ENCODE measurements at places on chromosomes 12 and 14.
A peak's percentile ranks its signal among the peaks of the same experiment; 100 is the strongest.

- DNase-seq = no peak
Observed at GRCh38 chr12:61213646-61214045, 1046.6 kb upstream of the USP15 start.

DNA sequence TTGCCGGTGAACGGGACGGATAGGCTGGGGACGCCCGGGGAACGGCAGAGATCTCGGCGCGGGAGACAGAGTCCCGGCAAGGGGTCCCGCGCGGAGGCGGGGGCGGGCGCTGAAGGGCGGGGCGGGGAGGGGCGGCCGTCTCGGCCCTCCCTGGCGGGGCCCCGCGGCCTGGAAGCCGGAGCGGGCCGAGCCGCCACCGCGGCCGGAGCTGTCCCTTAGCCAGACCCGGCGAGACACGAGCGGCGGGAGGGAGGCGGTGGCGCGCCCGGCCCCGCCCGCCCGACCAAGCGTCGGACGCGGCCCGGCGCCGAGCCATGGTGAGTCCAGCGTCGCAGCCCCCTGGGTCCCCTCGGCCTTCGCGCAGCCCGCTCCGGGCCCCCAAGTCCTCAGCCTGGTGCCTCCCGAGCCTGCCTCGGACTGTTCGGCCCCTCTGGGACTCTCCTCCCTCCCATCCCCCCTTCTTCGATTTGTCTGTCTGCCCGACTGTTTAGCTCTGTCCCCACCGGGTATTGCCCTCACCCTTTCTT, at the start of gene ARHGEF40:
TSS of gene ARHGEF40 (plus strand) at position 222 of the 527 bp plus-strand sequence. CDS start at position 315, 93 bp downstream.
- peak; percentile 49 for DNase-seq

DNA sequence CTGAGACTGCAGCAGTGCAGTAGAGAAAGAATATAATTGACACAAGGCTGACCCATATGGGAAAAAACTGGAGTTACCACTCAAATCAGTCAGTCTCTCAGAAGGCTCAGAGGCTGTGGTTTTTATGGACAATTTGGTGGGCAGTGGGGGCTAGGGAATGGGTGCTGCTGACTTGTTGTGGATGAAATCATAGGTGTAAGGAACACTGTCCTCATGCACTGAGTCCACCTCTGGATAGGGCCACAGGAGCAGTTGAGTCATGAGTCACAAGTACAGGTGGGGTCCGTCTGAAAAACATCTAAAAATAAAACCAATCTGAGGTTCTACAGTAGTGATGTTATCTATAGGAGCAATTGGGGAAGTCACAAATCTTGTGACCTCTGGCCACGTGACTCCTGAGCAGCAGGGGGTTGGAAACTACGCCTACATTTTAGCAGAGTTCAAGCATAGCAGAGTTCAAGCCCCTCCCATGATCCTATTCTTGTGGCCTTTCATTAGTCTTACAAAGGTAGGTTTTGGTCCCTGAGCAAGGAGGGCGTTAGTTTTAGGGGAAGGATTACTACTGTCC, 18.1 kb upstream of the SGPP1 start:
- no peak for DNase-seq

DNA sequence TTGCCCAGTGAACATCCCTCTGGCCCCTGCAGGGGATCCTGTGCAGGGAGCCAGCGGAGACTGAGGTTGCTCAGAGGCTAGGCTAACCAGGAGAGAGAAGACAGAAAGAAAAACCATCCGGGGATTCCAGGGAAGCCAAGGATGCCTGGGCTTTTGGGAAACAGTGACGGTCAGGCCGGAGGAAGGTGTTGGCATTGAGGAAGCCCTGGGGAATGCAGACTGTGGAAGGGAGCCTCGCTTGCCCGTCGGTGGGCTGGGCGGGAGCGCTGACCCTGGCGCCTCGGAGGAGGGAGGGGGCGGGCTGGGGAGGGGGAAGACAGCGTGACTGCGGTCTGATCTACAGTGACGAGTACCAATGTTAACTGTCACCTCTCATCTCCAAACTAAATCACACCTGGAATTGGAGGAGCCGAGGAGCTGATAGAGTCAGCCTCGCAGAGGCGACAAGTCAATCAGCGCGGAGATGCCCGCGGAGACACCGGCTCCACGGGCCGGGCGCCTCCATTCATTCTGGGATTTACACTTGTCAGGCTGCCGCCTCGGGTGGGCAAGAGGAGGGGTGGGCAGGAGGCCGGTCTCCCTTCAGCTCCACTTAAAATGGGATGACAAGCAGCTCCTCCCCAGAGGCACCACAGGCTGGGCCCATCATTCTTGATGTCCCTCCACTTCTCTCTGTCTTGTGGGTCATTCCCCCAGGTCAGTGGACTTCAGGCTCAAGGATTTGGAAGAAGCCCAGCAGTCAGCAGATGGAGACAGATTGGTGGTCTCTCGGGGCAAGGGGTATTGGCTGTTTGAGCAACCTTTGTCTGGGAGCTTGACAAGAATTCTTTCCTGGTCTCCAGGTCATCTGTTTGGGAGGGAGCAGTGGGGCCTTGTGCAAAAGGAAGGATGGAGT, 20.4 kb upstream of the GPATCH2L start:
- no peak for DNase-seq

GRCh38 chr12:105444653-105445102, 114.2 kb downstream of the C12orf75 start:
- DNase-seq = peak; percentile 55

DNA sequence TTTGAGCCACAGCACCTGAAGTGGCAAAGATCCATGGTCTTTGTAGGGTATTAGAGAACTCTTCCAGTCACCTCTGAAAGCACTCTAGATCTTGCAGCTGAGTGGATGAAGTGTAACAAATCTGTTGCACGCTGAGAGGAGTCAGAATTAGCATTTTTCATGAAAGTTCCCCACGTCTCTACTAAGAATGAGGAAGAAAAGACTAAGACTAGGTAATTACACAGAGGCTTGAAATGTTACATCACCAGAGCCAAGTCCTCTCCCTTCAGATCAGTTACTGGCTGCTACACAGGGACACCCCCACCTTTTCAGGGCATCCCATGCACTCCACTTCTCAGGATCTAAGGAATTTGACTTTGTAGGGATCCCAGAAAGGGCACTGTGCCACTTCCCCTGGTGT, 98.6 kb upstream of the FKBP4 start:
- peak; percentile 36 for DNase-seq

DNA sequence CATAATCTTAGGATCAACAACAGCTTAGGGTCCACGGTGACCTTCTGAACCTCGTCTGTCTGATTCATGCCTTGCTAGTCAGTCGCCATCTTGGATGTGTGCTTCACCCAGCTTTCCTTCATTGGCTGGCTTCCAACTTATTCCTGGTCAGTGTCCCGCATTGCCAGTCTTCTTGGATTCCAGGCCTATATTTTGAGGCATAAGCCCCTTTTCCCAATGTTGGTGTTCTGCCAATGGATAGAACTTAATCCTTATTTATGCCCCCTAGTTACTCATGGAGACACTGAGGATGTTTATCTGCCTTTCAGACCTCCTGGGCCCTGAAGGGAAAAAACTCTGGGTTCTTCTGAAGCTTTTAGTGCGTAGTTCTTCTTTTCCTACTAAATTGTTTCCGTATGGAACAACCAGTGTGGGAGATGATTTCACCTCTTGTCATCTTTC, 5.8 kb downstream of the JDP2 start:
- DNase-seq = peak; percentile 78

GRCh38 chr12:56165369-56165768, 7.2 kb downstream of the MYL6 start:
- no peak for DNase-seq

DNA sequence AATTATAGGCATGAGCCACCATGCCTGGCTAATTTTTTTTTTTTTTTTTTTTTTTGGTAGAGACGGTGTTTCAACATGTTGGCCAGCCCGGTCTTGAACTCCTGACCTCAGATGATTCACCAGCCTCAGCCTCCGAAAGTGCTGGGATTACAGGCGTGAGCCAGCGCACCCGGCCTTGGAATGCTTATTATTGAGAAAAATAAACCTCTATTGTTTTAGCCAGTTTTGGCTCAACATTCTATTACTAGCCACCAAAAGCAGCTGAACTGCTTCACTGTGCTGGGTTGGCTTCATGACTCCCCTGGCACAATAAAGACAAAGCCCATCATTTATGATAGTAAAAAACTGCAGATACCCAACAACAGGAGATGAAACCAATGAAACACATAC, 93.5 kb upstream of the CEP83 start:
- DNase-seq = peak; percentile 50

DNA sequence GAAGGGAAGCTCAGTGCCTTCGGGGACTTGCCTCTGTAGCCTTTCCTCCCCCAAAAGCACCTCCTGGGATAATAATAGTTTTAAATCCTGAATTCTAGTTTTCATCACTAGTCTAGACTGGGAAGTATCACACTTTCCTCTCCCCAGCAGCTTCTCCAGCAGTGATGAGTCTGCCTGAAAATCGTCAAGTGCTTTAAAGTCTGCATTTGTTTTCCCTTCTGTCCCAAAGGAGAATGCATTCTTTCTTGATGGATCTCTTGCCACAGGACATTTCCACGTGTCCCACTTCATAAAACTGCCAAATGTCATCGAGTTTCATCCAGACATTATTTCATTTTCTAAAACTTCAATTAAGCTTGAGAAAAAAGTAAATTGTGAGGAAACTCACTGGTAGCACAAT, 15.0 kb downstream of the CSRP2 start:
- peak; percentile 94 for DNase-seq

GRCh38 chr12:85713373-85713772, 122.8 kb downstream of the RASSF9 start:
- DNase-seq = peak; percentile 67

GRCh38 chr14:61212546-61212945, 68.6 kb downstream of the TMEM30B start:
- DNase-seq = no peak

DNA sequence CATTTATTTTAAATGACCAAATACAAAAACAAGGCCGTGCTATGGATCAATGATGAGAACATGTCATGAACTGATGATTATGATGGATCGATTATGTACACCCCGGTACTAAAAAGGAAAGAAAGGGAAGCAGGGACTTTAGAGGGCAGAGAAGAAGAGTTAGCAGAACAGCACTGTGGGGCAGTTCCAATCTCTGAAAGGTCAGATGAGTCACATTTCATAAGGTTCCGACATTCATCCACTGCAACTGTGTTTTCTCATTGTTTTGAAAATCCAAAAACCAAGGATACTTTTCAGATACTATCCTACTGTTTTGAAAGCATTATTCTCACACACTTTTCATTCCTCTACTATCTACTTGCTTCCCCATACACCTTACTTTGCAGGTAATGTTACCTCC, 169.3 kb downstream of the STXBP6 start:
- no peak for DNase-seq

- DNase-seq = no peak
Observed at GRCh38 chr14:35121026-35121886, 534 bp downstream of the PPP2R3C start.

DNA sequence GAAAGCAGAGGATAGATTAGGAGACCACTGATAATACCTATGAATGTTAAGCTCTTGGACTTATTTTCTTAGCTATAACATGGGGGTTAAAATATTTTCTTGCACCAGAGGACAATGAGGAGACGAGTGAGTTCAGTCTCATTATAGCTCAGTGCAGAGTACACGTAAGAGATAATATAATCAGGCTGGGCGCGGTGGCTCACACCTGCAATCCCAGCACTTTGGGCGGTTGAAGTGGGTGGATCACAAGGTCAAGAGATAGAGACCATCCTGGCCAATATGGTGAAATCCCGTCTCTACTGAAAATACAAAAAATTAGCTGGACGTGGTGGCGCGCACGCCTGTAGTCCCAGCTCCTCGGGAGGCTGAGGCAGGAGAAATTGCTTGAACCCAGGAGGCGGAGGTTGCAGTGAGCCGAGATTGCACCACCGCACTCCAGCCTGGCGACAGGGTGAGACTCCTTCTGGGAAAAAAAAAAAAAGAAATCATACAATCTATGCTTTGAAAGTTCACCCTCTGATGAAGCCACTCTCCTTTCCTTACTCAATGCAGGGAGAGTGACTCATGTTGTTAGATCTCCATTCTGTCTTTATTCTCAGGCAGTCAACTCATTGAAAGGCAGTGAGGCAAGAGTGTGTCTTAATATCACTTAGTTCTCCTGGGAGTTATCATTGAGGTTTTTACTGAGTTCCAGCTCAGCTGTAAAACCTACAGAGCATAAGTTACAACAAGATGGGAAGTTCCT, 134.2 kb downstream of the SYNE2 start:
- peak; percentile 84 for DNase-seq

DNA sequence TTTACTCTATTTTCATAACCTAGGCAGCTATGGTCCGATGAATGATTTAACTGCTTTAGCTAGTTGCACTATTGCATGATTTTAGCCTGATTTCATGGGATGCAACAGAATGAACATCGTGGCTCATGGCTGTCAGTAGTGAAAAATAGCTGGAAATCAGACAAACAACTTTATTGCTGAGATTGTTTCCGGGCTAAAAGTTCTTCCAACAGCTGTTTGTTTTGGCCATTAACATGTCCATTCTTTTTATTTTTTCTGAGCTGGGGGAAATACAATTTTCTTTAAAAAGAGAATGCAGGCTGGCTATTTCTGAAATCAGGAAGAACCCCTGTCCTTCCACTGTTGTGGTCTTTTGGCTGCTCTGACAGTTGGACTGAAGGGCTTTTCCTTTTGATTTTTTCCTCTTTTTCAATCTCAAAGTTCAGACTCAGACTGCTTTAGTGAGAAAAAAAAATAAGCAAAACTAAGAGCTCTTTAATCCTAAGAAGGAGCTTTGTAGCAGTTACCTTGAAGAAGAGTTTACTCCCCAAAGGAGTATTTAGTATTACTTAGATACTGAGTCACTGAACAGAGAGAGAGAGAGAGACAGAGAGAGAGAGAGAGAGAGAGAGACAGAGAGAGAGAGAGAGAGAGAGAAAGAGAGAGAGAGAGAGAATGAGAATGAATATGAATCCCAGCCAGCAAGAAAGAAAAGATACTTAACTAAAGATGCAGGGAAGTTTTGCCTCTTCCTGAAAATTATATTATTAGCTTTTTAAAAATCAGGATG, at the start of gene NAV3:
TSS of gene NAV3 (plus strand) at position 312 of the 769 bp plus-strand sequence. CDS start 568 bp downstream, outside the sequence.
- peak; percentile 47 for DNase-seq

GRCh38 chr12:119117936-119118335, 60.8 kb upstream of the HSPB8 start:
- DNase-seq = no peak

GRCh38 chr12:55548756-55549155, 646 bp upstream of the OR6C4 start:
- no peak for DNase-seq

GRCh38 chr12:68866950-68867349, 59.0 kb downstream of the MDM2 start:
- no peak for DNase-seq

DNA sequence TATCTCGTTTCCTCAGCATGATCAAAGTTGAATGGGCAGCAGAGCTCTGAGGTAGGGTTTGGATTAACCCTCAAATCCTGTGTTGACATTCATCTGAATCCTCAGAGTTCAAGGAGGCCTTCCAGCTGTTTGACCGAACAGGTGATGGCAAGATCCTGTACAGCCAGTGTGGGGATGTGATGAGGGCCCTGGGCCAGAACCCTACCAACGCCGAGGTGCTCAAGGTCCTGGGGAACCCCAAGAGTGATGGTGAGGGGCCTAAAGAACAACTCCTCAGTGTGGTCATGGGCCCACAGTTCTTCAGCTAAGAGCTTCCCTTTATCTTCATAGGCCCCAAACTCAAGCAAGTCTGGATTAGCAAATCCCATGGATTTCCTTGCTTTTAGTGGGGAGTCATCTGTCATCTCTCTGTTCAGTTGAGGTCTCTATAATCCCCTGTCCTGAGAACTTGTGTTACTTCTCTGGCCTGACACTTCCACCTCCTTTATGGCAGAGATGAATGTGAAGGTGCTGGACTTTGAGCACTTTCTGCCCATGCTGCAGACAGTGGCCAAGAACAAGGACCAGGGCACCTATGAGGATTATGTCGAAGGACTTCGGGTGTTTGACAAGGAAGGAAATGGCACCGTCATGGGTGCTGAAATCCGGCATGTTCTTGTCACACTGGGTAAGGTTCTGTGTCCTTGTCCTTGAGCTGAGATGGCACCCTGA, 1.5 kb downstream of the MYL6 start:
- DNase-seq = no peak

All from fibroblast of upper back skin (primary cell).